ENCODE measurements at places on chromosomes 3 and 15. TPM values are rescaled to one million over a fixed set of nuclear protein-coding genes. Genes with fewer than 3 reads are reported as not detected.
A peak's percentile ranks its signal among the peaks of the same experiment; 100 is the strongest.

The GABRR3 gene
- not detected for total RNA-seq

The SERINC4 gene
- 0.35 TPM for total RNA-seq

The TPRG1 gene
- total RNA-seq = 0.61 TPM

The RTF1 gene
- total RNA-seq = 65.8 TPM

The DAZL gene
- not detected for total RNA-seq

The EPB42 gene
- not detected for total RNA-seq

The GOLGA8J gene
- total RNA-seq = 0.54 TPM

The DNAH12 gene
- total RNA-seq = 0.09 TPM

The LIPH gene
- not detected for total RNA-seq

The CSPG5 gene
- total RNA-seq = 23.3 TPM

The BNC1 gene
- total RNA-seq = 0.35 TPM

The COL6A5 gene
- total RNA-seq = not detected

The CCDC54 gene
- not detected for total RNA-seq

The GOLGA6L9 gene
- 6.4 TPM for total RNA-seq

The CFAP100 gene
- total RNA-seq = 1.1 TPM

DNA sequence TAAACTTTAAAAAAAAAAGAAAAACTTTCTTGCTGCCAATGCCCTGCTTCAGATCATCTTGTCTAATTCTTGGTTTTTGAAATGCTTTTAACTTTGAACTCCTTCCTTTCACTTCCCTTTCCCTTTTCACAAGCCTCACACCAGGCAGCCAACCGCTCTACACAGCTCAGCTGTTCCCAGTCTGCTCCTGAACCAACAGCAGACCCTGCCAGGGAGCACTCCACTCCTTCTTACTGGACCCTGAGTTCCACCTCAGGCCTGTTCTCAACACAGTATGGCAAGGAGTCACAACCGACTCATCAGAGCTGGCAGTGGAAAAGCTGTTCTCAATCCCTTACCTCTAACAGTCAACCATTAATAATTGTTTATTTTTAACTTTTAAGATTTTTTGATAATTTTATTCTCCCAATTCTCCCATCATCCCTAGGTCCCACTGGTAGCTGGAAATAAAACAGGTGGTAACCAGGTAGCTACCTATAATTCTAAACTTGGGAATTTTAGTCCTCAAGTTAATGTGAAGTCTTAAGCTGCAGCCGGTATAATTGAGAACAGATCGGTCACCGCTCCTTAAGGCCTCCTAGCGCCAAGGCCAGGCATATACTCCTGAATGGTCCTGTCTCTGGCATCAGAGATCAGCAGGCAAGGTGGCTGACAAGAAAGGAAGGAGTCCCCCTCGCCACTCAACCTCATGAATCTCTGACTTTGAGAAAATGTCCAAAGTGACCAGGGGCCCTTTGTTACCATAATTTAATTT is 43.9 kb downstream of the BOC start:
- H3K4me3 ChIP-seq = no peak overlapping the region
- peaks cover 35% of the 10 kb centered on the region for H3K36me3 ChIP-seq
- no peak for DNase-seq
- H3K27ac ChIP-seq = peak overlapping the region; percentile 31
- no peaks in the 10 kb centered on the region for H3K27me3 ChIP-seq

- no peaks in the 10 kb centered on the region for H3K27me3 ChIP-seq
- H3K4me3 ChIP-seq = no peak overlapping the region
- peaks cover 5% of the 10 kb centered on the region for H3K4me1 ChIP-seq
- DNase-seq = no peak
These were observed 9.7 kb upstream of the EIF3J start for GRCh38 chr15:44527241-44527640.

DNA sequence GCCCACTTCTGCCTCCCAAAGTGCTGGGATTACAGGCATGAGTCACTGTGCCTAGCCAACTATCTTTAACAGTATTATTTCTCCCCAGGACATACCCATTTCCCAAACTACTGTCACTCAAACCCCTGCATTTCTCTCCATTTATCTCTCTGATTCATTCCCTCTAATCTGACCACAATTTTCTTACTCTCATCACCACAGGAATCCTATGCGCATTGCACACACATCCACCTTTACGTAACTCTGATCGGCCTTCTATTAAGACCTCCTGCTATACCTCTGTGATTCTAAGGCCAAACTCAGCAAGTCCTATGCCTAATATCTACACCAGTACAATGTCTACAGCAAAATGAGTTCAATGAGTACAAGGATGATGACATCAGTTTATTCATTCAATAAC is 235.0 kb downstream of the ULK4 start:
- no peak overlapping the region for H3K4me3 ChIP-seq
- H3K27me3 ChIP-seq = no peaks in the 10 kb centered on the region
- H3K27ac ChIP-seq = no peak overlapping the region
- H3K4me1 ChIP-seq = no peaks in the 10 kb centered on the region
- peaks cover 19% of the 10 kb centered on the region for H3K36me3 ChIP-seq
- DNase-seq = no peak

DNA sequence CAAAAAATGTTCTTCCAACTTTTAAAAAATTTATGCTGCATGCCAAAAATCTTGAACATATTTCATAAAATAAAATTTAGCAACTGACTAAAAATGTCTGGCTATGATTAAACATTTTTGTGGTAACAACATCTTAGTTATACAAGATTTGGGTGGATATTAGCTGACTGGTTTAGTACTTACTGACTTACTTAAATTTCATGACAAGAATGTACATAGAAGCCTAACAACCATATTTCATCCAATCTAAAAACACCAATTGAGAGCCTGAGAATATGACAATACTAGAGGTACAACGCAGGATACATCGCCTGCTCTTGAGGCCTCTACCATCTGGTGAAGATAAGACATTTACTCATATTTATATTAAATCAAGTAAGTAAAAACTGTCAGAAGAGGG is 34.6 kb downstream of the GNB4 start:
- DNase-seq = no peak
- no peak overlapping the region for H3K4me3 ChIP-seq
- no peaks in the 10 kb centered on the region for H3K27me3 ChIP-seq
- no peaks in the 10 kb centered on the region for H3K4me1 ChIP-seq
- no peak overlapping the region for H3K27ac ChIP-seq

GRCh38 chr3:181278468-181279238 is 289.1 kb upstream of the DNAJC19 start:
- H3K27me3 ChIP-seq = no peaks in the 10 kb centered on the region
- H3K4me3 ChIP-seq = no peak overlapping the region
- no peak overlapping the region for H3K27ac ChIP-seq

- peaks cover 3% of the 10 kb centered on the region for H3K36me3 ChIP-seq
- H3K4me1 ChIP-seq = no peaks in the 10 kb centered on the region
- no peak overlapping the region for H3K4me3 ChIP-seq
These were observed 281.9 kb downstream of the ADAMTSL3 start for GRCh38 chr15:83935774-83936173.

- no peaks in the 10 kb centered on the region for H3K27me3 ChIP-seq
- DNase-seq = no peak
- H3K4me3 ChIP-seq = no peak overlapping the region
- no peaks in the 10 kb centered on the region for H3K36me3 ChIP-seq
- H3K27ac ChIP-seq = no peak overlapping the region
- H3K4me1 ChIP-seq = peaks cover 9% of the 10 kb centered on the region
These were observed 6.3 kb downstream of the THOC7 start for GRCh38 chr3:63857311-63857710.

DNA sequence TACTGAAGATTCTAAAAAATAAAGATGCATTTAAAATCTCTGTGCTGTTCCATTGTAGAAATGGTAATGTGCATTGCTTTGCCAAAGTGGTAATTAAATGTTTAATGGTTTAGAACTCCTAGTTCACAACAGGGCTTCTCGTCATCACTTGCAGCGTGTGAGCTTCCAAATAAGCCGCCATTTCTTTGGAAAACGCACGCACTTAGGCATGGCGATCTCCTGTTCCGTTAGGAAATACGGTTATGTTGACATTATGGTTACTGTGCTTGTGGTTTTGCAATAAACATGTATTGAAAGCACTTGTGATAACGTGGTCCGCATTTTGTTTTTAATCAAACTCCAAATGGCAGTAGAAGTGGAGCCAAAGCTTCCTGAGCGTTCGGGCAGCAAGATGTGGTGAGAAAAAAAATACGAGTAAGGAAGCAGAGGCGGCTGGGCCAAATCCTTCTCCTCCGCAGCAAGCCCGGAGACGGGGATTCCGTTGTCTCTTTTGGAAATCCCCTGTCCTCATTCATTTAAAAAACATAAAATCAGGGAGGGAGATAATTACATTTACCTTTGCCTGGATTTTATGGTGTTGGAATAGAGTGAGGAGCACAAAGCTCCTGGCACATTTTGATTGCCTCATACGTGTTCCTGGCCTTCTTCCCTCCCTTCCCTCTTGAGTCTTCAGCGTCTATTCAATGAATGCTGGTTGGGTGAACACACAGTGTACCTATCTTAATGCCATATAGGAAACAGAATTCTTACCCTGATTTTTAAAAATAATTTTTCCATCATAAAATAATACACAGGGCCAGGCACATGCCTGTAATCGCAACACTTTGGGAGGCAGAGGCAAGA is 97.5 kb downstream of the SLC49A4 start:
- no peak overlapping the region for H3K4me3 ChIP-seq
- H3K27me3 ChIP-seq = no peaks in the 10 kb centered on the region
- H3K4me1 ChIP-seq = peaks cover 21% of the 10 kb centered on the region
- H3K27ac ChIP-seq = no peak overlapping the region
- no peak for DNase-seq
- H3K36me3 ChIP-seq = no peaks in the 10 kb centered on the region

DNA sequence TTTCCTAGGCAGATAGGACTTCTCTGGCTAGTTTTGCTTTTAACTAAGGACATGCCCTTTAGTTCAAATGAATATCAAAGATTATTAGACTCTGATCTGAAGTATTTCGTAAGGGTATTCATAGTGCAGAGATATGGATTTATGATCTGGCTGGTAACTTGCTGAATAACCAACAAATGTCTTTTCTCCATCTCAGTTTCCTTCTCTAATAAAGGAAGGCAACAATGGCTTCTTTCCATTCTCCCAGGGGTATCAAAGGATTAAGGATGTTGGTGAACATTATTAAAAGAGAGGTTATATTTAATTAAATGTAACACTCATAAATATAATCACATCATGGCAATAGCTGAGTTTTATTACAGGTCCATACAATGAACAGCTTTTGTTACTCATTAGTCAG is 79.2 kb upstream of the STXBP5L start:
- H3K27ac ChIP-seq = no peak overlapping the region
- no peaks in the 10 kb centered on the region for H3K4me1 ChIP-seq
- DNase-seq = no peak
- no peak overlapping the region for H3K4me3 ChIP-seq

GRCh38 chr15:33746203-33746602 is 222.1 kb upstream of the CHRM5 start:
- H3K27ac ChIP-seq = no peak overlapping the region
- no peaks in the 10 kb centered on the region for H3K36me3 ChIP-seq
- DNase-seq = no peak
- H3K27me3 ChIP-seq = no peaks in the 10 kb centered on the region

DNA sequence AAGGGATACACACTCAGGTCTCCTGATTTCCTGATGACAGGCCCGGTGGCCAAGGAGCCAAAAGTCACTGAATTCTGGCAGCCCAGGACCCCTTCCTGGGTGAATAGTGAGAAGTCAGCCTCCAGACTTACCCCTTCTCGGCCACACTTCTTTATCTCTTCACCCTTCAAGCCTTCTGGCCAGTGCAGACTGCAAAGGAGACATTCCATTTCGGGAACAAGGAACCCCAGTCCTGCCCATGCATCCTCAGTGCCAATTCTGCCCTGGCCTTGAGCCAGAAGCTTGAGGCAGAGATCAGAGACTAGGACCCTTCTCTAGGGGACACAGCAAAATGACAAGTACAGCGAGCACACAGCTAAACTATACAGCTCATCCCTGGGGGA is 28.8 kb downstream of the GRAMD2A start:
- no peak overlapping the region for H3K4me3 ChIP-seq
- H3K27me3 ChIP-seq = no peaks in the 10 kb centered on the region
- H3K27ac ChIP-seq = no peak overlapping the region
- peaks cover 14% of the 10 kb centered on the region for H3K4me1 ChIP-seq
- no peak for DNase-seq

- H3K27me3 ChIP-seq = peaks cover 4% of the 10 kb centered on the region
- H3K4me1 ChIP-seq = peaks cover 5% of the 10 kb centered on the region
- DNase-seq = no peak
- H3K36me3 ChIP-seq = peaks cover 2% of the 10 kb centered on the region
- no peak overlapping the region for H3K27ac ChIP-seq
These were observed 36.0 kb upstream of the PPARG start for GRCh38 chr3:12252889-12253288.

- H3K36me3 ChIP-seq = peaks cover 4% of the 10 kb centered on the region
- no peak overlapping the region for H3K4me3 ChIP-seq
- no peak overlapping the region for H3K27ac ChIP-seq
- DNase-seq = no peak
These were observed 33.7 kb downstream of the ARMC8 start for GRCh38 chr3:138220788-138221187.

- H3K4me3 ChIP-seq = no peak overlapping the region
- no peaks in the 10 kb centered on the region for H3K36me3 ChIP-seq
- no peak for DNase-seq
- no peaks in the 10 kb centered on the region for H3K27me3 ChIP-seq
- H3K4me1 ChIP-seq = no peaks in the 10 kb centered on the region
- H3K27ac ChIP-seq = no peak overlapping the region
These were observed 110.3 kb downstream of the TOP2B start for GRCh38 chr3:25554376-25554775.

- H3K27ac ChIP-seq = no peak overlapping the region
- H3K27me3 ChIP-seq = peaks cover 22% of the 10 kb centered on the region
- H3K36me3 ChIP-seq = no peaks in the 10 kb centered on the region
- no peak for DNase-seq
- H3K4me1 ChIP-seq = no peaks in the 10 kb centered on the region
These were observed 40.9 kb upstream of the CCR2 start for GRCh38 chr3:46312991-46313390.

DNA sequence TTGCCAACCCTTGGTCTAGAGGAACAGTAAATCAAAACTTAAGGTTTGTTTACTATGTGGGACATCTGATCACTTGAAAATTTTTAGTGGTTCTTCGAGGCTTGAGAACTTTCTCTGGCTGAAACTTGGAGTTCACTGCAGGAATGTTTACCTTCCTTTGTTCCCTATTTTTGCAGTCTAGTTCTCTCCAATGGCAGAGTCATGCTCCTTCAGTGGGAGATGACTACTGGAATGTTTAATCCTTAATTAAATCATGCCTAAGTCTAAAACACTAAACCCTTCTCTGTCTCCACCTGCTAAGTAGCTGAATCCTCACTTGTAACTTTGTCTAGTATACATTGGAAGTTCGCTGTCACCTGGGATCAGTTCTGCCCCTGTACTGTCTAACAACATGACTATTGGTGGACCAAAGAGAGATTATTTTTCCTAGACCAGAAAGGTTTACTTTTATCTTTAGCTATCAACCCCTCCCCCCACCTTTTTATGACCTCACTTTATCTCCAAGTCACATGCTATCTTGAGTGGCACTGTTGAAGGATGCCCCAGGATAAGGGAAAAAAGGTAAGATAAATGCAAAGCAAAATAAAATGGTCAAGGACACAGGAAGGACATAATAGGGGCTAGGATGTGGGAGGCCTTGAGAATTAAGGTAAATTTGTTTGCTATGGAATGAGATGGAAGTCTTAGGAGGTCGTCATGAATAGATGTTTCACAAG is 1.2 kb upstream of the ZNF609 start:
- H3K36me3 ChIP-seq = no peaks in the 10 kb centered on the region
- no peak overlapping the region for H3K27ac ChIP-seq
- peak overlapping the region; percentile 92 for H3K4me3 ChIP-seq
- H3K27me3 ChIP-seq = no peaks in the 10 kb centered on the region
